ENCODE measurements at places on chromosomes 11 and 22.

DNA sequence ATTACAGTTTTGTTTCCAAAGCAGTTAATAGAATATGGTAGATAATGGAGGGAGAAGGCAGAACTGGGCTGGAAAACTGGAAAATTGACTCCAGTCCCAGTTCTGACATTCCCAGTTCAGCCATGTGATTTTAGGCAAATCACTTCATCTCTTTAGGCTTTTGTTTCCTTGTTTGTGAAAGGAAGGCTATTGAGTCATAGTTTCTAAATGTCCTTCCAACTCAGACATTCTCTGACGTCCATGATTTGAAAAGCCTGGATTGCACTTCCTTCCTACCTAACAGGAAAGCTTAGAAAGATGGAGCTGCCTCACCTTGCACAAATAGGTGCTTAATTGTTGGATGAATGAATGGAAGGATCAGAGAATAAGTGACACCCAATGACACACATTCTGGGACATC lies 19.8 kb upstream of the GALNT18 start:
- DNase-seq: no peak

- DNase-seq: no peak
These were observed 108.5 kb downstream of the CD44 start for GRCh38 chr11:35247428-35247827.

GRCh38 chr11:22341588-22341931 lies 3.4 kb downstream of the SLC17A6 start:
- no peak for DNase-seq

- no peak for DNase-seq
These were observed 585.4 kb downstream of the NELL1 start for GRCh38 chr11:21254790-21255189.

- no peak for DNase-seq
These were observed at the start of gene PHLDB1 for GRCh38 chr11:118607401-118608359. Gene PHLDB1, plus strand, starts transcription at chr11:118607615. Its CDS starts 6,222 bp downstream, at chr11:118613837.

DNA sequence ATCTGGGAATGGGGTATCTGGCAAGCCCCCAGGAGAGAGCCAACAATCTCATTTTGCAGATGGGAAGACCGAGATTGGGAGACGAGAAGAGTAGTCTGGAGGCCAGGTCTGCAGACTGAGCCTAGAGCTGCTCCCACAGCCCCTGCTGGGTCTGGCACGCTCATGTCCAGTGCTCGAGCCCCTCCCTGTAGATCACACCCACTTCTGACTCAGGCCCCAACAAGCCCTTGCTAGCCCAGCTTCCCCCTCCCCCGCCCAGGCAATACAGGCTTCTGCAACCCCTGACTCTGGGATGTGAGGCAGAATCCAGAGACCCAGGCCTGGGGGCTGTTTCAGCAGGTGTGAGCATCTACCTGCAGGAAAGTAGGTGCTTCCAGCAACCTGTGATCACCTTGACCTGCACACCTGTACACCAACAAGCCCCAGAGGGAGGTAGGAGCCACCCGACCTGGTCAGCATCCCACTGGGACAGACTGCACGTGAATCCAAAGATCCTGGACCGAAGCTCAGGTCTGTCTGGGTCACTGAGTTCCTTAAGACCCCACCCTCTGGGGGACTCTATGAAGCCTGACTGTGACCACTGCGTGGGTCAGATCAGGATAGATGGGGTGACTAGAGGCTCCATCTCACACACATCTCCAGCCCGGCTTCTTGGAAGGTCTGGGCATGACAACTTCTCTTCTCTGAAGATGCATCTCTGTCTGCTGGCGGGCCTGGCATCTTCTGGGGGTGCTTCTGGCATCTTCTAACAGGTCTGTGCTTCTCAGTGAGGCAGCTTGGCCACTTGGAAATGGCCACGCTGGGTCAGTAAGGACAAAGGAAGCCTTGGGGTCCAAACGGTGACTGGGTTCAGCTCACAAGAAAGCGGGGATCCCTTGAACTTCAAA lies 29.3 kb downstream of the LINC01488 start:
- DNase-seq: no peak

DNA sequence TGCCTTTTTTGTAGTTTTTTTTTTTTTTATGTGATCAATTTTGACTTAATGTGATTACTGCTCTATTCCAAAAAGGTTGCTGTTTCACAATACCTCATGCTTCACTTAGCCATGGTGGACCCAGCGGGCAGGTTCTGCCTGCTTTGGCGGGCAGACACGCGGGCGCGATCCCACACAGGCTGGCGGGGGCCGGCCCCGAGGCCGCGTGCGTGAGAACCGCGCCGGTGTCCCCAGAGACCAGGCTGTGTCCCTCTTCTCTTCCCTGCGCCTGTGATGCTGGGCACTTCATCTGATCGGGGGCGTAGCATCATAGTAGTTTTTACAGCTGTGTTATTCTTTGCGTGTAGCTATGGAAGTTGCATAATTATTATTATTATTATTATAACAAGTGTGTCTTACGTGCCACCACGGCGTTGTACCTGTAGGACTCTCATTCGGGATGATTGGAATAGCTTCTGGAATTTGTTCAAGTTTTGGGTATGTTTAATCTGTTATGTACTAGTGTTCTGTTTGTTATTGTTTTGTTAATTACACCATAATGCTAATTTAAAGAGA lies 12.5 kb downstream of the CCND1 start:
- DNase-seq: no peak

DNA sequence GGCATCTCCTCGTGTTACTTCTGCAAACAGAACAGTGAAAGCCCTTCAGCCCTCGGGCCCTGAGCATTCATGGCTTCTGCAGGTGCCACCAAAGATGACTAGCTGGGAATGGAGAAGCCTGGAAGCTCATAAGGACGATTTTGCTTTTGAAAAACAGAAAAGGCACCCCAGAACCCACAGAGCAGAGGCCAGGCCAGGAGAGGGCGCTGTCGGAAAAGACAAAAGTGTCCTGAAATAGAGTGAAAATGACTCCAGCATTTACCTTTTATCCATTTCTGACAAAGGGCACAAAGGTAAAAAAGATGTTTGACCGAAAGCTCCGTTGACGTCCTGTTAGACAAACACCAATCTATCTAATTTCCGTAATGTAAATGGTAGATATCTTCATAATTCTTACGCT lies 37.6 kb downstream of the ZNF195 start:
- DNase-seq: no peak

- DNase-seq: no peak
These were observed 1002.7 kb downstream of the BRD1 start for GRCh38 chr22:48824712-48825651.

- DNase-seq: no peak
These were observed 76.2 kb downstream of the ARHGAP32 start for GRCh38 chr11:129115652-129116586.

GRCh38 chr22:27903805-27904473 lies 15.1 kb downstream of the PITPNB start:
- DNase-seq: no peak

GRCh38 chr11:82676483-82677094 lies 57.1 kb downstream of the FAM181B start:
- DNase-seq: no peak

DNA sequence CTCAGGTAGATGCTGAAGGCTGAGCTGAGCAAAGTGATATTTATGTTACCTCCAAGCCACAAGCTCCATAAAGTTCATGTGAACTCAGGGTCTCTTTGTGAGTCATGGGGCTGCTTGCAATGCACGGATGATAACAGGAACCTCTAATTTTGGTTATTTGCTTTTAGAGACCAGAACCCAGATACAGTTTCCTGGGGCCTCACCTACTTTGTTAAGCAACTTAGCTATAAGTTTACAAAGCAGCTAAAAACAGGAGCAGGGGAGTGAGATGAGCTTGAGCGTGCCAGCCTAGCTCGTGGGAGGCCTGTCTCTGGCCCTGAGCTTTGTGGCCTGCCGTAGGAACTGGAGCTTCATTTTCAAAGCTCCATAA lies 29.2 kb downstream of the SREBF2 start:
- no peak for DNase-seq

GRCh38 chr11:117843666-117844484 lies 19.3 kb upstream of the FXYD2 start:
- DNase-seq: no peak

DNA sequence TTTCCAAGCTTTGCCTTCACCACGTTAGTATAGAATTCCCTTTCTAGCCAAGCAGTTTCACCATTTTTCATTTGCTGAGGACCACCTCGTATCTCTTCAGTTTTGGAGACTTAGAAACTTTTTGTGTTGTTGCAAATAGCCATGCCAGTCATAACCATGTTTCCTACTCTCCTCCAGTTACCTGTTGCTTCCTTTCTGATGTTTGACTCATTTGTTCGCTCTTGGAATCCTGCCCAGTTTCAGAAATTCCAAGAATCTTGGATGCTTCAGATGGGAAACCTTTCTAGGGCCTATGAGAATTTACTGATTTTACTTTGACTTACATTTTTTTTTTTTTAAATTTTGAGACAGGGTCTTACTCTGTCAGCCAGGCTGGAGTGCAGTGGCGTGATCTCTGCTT lies 65.4 kb downstream of the PPP6R3 start:
- no peak for DNase-seq

DNA sequence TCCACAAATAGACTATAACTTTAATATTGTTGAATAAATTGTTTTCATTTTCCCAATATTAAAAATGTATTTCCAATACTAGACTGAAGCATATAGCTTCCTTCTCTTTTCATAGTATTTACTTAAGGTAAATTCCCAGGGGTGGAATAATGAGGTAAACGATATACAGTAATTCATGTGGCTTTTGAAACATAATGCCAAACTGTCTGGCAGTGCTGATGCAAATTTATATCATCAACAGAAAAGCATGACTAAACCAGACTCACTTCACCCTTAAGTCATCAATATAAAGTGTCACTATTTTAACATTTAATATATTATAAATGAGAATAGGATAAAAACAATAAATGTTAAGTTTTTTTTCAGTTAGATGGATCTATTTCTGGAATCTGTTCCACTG lies 13.6 kb downstream of the C2CD3 start:
- no peak for DNase-seq

GRCh38 chr22:19177164-19178064 lies 1.1 kb downstream of the SLC25A1 start:
- no peak for DNase-seq
